ENCODE measurements at places on chromosomes 11 and 22. TPM values are rescaled to one million over a fixed set of nuclear protein-coding genes. Genes with fewer than 3 reads are reported as not detected.

The CYP2D6 gene
- not detected for total RNA-seq

- no peak for DNase-seq
Measured at GRCh38 chr11:12125609-12126149, 15.3 kb downstream of the MICAL2 start.

The PLAAT4 gene
- total RNA-seq = 8.8 TPM

The LARGE1 gene
- 15.4 TPM for total RNA-seq

- DNase-seq = no peak
Measured at GRCh38 chr11:33574331-33574730, 126.3 kb downstream of the C11orf91 start.

GRCh38 chr22:38696606-38697424 lies 3.9 kb downstream of the JOSD1 start:
- DNase-seq = peak; percentile 69

DNA sequence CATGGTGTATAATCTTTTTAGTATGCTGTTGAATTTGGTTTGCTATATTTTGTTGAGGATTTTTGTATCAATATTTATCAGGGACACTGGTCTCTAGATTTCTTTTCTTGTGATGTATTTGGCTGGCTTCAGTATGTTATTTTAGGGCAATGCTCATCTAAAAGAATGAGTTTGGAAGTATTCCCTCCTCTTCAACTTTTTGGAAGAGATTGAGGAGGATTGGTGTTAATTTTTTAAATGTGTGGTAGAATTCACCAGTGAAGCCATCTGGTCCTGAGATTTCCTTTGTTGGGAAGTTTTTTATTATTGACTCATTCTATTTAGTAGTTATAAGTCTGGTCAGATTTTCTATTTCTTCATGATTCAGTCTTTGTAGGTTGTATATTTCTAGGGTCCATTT lies 22.1 kb upstream of the SPATA19 start:
- DNase-seq = no peak

The HBE1 gene
- total RNA-seq = not detected

DNA sequence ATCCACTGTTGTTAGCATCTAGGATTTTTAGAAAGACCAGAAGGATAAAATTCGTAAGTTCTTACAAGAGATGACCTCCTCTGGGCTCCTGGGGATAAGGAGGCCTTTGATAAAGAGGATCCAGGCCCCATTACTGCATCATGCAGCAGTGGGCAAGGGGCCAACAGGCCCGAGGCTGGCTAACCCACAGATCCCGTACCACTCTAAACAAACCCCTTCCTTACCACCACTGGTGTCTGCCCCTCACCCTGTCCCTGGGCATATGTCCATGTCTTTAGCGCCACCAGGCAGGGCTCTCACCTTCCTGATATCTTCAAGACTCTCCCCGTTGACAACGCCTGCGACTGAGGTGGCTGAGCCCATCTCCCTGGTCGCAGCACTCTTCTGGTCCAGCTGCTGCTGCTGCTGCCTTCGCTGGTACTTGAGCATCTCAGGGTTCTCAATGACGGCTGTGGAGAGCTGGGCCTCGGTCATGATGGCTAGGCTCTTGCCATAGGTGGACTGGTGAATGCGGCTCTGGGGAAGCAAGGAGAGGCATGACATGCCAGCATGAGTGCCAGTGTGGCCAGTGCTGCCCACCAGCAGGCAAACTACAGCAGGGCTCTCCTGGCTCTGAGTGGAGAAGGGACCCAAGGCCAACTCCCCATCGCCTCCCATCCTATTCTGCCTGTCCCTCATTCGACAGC lies 46.2 kb downstream of the HIRA start:
- no peak for DNase-seq

The CD3D gene
- not detected for total RNA-seq

GRCh38 chr11:61955422-61956135 lies 5.4 kb downstream of the BEST1 start:
- DNase-seq = no peak

The DMC1 gene
- total RNA-seq = 1.3 TPM

DNA sequence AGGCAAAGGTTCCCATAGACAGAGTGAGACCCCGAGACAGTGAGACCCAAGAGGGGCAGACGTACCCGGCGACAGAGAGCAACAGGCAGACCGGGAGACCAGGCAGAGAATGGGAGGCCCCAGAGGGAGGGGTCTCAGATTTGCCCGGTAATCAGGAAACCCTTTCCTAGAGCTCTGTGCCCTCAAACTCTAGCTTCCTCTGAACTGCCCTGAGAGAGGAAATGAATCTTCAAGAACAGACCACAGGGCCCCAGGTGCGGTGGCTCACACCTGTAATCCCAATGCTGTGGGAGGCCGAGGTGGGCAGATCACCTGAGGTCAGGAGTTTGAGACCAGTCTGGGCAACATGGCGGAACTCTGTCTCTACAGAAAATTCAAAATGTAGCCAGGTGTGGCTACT lies 47.7 kb downstream of the RPUSD4 start:
- DNase-seq = no peak

GRCh38 chr11:68355471-68355870 lies 43.1 kb downstream of the LRP5 start:
- DNase-seq = no peak

The OR51B5 gene
- total RNA-seq = not detected

- no peak for DNase-seq
Measured at GRCh38 chr11:89498845-89499448, 7.8 kb upstream of the NOX4 start.

The PPFIBP2 gene
- total RNA-seq = not detected

- DNase-seq = no peak
Measured at GRCh38 chr22:27991586-27992293, 72.7 kb upstream of the PITPNB start.

- DNase-seq = no peak
Measured at GRCh38 chr11:86660088-86660487, 12.3 kb downstream of the ME3 start.

DNA sequence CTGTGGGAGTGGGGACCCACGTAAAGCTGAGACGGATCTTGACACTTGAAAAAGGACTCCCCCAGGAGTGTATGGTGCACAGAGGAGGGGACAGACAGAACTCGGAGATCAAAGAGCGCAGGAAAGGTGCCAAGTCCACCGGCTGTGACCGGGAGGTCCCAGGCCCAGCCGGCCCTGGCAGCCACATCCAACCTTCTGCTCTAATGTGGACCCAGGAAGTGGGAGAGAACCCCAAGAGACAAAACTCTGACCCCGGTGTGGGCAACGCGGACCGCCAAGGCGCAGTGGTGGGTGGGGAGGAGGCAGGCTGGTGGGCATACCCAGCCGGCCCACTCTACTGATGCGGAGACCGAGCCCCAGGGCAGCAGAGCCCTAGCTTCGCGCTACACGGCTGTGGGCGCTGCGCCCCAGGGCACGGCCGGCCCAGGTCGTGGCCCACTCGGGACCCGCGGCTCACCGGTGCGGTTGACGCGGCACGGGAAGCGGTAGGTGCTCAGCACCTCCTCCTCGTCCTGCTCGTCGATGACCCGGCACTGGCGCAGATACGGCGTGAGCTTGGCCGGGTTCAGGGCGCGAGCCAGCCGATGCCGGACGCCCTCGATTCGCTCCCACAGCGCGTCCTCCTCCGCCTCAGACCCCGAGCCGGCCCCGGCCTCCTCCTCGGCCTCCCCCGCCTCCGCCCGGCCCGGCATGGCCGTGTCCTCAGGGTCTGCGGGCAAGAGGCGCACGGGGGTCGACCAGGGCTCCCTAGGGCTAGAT lies 527 bp downstream of the CARD10 start:
- DNase-seq = no peak

The RFPL3 gene
- not detected for total RNA-seq

GRCh38 chr11:120615391-120615790 lies 103.8 kb downstream of the GRIK4 start:
- no peak for DNase-seq

The PRRG4 gene
- total RNA-seq = 0.44 TPM

The VPREB3 gene
- total RNA-seq = not detected

- no peak for DNase-seq
Measured at GRCh38 chr11:134126217-134126822, 57.4 kb downstream of the JAM3 start.

- no peak for DNase-seq
Measured at GRCh38 chr22:45455212-45455611, 41.7 kb downstream of the RIBC2 start.

The SLC43A1 gene
- total RNA-seq = 15.9 TPM

GRCh38 chr11:61842528-61842820 lies 14.4 kb downstream of the FADS2 start:
- no peak for DNase-seq

DNA sequence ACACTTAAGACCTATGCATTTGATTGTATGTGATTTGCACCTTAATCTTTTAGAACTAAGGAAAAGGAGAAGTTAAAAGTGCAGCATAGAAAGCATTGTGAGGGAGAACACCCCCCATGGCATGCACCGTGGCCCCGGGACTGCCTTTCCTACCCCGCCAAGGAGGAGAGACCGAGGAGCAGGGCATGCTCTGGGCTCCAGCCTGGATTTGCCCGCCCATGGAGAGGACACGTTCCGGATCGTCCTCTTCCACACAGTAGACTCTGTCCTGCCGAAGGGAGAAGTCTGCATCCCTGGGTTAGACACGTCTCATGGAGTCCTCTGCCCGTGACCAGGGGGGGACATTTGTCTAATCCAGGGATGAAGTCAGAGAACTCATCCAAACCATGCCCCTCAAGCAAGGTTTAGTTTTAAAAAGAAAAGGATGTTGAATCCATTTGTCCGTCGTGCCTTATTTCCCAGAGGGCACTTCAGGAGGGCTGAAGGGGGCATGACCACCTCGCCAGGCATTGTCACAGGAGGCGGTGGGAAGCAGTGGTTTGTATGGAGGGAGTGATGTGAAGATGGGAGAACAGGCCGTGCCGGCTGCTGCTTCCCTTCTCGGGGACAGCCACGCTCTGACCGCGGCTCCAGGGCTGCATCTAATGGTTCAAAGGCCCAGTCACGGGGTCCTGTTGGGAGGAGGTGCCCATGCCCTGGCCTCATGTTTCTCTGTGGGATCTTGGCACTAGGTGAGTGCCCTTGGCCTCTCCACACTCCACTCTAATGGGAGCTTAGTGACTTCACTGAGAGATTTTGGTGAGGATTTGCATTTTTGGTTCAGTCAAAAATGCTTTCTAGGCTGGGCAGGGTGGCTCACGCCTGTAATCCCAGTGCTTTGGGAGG lies 66.2 kb upstream of the GAL start:
- no peak for DNase-seq

DNA sequence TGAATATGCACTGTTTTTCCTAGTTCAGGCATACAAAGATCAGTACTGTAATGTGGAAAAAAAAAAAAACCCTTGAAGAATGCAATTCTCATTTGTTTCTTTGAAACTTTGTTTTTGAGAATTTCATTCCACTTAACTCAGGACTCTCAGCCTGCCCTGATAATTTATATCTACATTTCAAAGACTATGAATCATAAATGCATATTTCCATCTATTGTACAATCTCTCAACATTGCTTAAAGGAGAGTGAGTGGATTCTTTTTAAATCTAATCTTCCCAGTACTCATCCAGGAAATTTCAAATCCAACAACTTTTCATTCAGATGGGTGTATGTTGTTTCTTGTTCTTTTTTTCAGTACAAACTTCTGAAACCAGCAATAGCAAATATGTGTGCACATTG lies 322.2 kb upstream of the DDI1 start:
- no peak for DNase-seq

DNA sequence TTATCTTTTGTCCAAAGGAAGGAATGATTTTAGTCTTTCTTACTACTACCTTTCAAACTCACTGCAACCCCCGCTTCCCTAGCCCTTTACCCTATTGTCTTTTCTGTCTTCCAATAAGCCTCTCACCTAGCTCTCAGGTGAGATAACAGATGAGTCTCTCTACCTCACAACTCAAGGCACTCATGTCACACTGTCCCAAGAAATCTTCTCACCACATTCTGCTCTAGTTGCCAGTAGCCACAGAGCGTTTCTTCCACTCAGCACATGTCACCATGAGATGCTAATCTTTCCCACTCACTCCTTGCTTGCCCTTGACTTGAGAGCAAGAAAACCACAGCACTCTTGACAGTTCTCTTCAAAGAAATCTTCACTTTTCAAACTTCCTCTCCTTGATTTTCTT lies 32.7 kb upstream of the TMEM41B start:
- DNase-seq = no peak

DNA sequence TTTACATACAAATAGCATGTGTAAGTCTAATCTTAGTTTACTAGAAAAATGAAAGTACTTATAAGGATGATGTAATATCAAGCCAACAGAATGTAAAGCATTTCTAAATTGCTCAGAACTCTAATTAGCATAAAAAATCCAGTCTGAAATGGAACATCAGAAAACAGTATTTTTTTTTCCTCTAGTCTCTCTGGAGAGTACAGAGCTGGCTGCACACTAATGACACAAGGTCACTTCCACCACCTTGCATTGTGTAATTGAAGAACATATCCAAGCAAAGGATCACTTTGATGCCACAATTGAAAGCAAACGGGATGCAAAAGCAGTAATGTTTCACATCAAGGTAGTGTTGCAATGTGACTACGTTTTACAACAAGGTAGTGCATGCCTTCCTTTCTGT lies 548.0 kb upstream of the LUZP2 start:
- DNase-seq = no peak

GRCh38 chr11:19949606-19950005 lies 210.7 kb downstream of the DBX1 start:
- DNase-seq = no peak

DNA sequence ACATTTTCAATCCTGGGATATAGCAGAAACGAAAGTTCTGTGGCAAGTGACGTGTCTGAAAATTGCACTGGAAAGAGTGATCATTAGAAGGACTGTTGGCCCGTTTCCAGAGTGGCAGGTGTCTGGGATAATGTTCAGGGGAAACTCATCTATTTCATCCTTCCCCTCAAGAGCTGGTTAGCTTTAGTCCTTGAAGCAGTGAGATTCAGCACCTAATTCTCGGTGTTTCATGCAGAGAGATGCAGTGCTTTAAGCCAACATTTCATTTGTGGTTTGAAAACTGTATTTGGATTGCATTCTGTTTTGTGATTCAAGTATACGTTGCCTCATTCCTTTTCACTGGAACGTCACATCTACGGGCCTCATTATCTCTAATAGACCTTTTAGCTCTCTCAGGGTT lies 205.0 kb upstream of the RAG2 start:
- DNase-seq = no peak

DNA sequence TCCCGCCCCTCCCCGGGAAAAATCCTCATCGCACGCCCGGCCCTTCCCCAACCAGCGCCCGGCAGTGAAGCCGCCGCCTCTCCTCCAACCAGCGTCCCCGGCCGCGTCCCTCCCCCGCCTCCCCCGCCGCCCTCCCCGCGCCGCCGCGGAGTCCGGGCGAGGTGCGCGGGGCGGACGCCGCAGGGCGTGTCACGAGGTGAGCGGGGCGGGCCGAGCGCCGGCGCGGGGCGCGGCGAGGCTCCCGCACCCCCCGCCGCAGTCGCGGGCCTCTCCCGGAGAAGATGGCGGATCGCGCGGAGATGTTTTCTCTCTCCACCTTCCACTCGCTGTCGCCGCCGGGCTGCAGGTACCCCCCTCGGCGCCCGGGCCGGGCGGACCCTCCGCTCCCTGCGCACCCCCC lies at the start of gene MAPK8IP2:
Gene MAPK8IP2 (plus strand): TSS at position 256 of the 400 bp plus-strand sequence. CDS start 26 bp downstream, at position 282.
- no peak for DNase-seq
